ENCODE measurements at places on chromosomes 12 and 14.

- no peak for DNase-seq
Measured at GRCh38 chr14:61566537-61567225, 128.6 kb upstream of the HIF1A start.

DNA sequence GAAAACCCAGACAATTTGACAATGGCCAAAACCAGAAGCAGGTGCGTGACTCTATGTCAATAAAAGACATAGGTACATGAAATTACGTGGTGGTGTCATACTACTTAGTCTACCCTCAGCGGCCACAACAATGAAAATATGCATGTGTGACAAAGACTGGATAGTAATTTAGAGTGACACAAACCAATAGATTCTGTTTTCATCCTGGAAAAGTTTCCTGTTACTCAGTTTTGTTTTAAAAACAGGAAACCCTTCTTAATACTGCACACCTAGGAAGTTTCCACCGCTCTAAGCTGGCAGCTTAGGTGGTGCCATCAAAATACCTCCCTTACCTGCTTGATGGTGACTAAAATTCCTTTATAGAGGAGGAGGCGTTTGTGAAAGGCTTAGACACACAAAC lies 15.1 kb downstream of the POU6F1 start:
- DNase-seq = no peak

GRCh38 chr12:91370086-91370868 lies 187.7 kb upstream of the DCN start:
- DNase-seq = no peak

GRCh38 chr14:45091710-45092109 lies 7.8 kb downstream of the PRPF39 start:
- no peak for DNase-seq

GRCh38 chr12:113709456-113709855 lies 237.8 kb upstream of the LHX5 start:
- no peak for DNase-seq

DNA sequence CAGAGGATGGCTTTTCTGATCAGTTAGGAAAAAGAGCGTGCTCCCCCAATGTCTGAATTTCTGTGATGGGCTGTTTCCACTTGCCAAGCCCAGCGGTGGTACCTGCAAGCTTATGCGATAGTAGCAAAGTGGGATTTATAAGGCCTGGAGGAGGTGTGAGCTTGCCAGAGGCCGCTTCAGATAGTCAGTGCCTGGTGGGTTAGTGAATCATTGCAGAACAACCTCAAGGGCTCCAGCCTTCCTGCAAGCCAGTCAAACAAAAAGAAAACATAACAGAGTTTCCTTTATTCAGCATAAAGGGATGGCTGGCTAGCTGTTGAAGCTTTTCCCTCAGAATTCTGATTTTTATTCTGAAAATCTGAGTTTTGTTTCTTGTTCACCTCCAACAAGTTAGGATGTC lies 7.6 kb upstream of the BMP4 start:
- DNase-seq = no peak

- DNase-seq = no peak
Measured at GRCh38 chr14:28057359-28058296, 709.0 kb upstream of the FOXG1 start.

DNA sequence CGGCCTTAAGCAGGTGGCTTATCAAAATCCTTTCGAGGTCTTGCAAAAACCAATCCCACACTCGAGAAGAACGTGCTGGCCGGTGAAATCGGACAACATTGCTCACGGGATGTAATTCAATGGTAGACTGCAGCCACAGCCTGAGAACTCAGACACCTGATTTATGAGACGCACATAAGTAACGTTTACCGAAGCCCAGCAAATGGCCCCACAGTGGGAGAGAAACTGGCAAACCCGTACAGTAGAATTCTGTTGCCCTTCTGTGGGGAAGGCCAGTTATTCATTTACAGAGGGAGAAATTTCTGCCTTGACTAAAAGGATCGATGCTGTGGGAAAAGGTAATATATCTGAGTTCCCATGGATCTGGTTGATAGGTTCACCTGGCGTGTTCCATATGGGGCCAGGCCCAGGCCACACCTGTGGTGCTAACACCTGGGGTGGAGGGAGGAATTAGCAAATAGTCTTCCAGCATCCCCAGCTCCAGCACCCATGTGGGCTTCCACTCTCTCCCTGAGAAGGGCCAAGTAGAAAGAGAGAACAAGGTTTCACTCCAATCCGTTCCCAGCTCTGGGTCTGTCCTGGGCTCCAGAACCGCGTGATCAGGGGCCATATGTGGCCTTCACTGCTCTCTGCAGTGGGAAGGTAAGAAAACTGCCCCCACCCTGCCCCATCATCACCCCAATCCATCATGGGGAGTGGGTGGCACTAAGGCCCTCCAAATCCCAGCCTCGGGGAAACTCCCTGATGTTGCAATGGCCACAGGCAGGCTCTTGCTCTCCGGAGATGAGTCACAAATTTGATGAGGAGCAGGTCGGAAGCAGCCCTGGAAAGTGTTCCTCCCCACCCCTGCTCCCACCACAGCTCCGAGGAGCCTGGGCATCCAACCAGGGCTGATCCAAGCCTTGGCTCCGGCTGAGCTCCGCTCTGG lies 12.7 kb downstream of the BDKRB1 start:
- no peak for DNase-seq

GRCh38 chr14:34338056-34338455 lies 124.0 kb downstream of the SPTSSA start:
- DNase-seq = no peak

DNA sequence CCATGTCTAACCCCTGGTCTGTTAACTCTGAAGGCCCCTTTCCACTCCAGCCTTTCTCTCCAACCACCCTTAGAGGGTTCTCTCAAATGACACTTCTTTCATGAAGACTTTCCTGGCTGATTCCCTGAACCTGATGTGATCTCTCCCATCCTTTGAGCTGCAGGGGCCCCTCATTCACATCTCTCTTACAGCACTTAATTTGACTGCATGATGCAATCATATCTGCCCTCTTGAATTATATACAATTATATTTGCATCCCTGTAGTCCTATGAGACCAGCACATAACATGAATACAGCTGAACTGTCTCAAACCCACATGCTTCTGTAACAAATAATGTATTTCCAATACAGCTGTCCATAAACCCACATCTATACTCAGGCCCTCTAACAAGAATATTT lies 56.4 kb downstream of the PPP2R5E start:
- no peak for DNase-seq

DNA sequence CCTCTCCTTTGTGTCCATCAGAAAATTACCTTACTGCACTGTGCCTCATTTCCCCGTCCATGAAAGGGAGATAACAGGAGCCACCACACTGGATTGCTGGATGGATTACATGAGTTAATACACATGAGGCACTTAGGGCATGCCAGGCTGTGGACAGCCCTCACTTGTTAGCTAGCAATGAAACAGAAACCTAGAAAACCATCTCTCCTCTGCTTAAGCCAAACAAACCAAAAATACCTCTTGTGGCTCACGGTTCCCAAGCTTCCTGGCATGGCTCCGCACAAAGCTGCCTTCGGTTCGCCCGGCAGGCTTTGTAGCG lies 660 bp upstream of the HCFC2 start:
- DNase-seq = no peak

DNA sequence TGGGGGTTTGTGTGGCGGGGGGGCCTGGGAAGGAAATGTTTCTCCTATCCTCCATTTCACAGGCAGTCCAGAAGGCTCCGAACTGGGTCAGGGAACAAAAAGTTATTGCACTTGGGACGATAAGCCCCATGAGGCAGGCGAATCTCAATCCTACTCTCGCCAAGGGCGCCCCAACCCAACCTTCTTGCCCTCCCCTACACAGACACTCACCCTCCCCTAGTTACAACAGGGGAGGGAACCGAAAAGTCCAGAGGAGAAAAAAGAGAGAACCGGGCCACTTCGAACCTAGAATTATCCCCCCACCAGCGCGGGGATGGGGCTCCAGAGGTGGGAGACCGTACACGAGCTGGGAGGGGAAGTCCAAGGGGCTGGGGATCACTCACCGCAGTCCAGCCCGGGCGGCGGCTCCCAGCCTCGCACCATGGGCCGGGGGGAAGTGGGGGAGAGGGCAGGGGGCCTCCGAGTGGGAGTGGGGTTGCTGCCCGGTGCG lies 357 bp downstream of the HOMEZ start:
- DNase-seq = no peak

GRCh38 chr12:4441355-4442335 lies 4.0 kb downstream of the FGF6 start:
- DNase-seq = no peak

Measured in GM13977 (cell line).